ENCODE measurements at places on chromosomes 3 and 15.
A peak's percentile ranks its signal among the peaks of the same experiment; 100 is the strongest.

DNA sequence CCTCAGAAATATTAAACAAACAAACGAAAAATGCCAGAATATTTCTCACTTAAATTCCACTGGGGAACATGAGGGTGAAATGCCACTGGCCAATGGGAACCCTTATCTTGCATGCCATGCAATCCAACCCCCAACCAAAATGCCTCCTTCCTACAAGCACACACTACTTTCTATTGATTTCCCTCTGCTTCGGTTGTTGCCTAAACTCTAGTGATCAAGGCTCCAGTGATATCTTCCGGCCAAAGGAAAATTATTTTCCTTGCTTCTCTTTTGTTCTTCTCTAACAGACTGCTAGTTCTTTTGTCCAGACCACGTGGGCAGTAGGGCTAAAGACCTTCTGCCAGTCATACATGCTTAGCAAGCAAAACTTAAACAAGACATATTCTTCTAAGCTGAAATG is 115.7 kb downstream of the TMCC1 start:
- DNase-seq: no peak

DNA sequence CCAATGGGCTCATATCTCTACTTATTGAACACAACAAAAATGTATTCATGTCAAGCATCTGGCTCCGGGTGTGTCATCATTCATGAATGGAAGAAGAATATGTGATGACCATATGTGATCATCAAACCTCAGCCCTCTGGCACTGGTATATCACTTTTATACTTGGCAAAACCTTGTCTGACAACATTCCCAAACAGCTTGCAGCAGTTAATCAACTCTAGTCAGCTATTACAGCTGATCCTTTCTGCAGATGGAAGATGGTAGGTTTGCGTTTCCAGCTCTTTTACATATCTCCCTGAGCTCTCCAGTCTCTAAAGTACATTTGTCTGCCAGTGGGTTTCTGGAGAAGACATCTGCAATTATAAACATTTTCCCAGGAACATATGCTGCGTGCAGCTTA is 6.6 kb downstream of the PLSCR5 start:
- no peak for DNase-seq

DNA sequence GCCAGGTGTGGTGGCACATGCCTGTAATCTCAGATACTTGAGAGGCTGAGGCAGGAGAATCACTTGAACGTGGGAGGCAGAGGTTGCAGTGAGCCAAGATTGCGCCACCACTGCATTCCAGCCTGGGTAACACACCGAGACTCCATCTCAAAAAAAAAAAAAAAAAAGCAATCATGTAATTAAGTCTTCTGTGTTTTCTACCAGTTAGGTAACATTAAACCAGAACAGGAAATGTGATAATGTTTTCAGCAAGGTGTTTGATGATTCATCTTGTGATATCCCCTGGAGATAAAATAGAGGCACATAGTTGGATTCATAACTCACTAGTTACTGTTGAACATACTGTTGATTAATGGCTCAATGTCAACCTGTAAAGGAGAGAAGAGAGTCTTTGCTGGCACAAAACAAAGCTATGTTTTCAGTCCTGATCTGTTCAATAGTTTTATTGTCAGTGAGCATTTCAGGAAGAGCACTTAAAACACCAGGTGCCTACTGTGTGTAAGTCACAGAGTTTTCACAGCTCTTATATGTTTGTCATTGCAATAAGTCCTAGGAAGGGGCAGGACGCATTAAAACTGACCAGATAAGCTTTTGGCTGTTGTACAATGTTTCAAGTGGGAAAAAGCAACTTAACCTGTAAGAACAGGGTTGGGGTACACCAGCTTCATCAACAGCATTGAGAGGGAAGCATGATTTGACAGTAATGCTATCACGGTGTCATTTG is 19.5 kb downstream of the DNAJB11 start:
- no peak for DNase-seq

- no peak for DNase-seq
Measured at GRCh38 chr15:42491539-42492225, 741 bp upstream of the ZNF106 start.

DNA sequence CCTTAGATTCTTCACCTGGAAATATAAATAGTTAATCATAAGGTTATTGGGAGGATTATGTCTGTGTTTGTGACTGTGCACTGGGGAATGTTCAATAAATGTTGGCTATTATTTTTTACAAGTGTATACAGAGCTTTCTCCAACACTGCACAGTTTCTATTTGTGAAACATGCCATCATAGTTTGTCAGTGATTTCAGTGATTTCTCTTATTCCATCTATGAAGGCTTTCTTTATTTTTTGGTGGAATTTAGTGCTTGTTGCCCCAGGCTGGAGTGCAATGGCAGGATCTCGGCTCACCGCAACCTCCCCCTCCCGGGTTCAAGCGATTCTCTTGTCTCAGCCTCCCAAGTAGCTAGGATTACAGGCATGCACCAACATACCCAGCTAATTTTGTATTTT is 545.0 kb upstream of the GRM7 start:
- no peak for DNase-seq

DNA sequence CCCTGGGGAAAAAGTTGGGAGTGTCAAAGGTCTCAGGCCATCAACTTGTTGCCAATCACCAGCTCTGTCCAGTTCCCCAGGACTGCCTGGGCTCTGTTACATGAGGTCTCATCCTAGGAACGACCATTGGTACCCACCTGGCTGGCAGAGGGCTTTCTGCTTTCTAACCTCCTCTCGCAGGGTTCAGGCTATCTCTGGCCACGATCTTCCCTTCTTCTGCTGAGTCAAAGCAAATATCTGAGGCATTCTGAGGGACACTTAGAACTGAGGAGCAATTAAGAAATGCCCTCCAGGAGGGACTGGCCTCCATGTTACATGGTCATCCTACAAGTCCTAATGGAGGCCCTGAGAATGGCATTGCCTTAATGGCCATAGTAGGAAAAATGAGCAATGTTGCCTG is 77.4 kb downstream of the TGFBR2 start:
- no peak for DNase-seq

DNA sequence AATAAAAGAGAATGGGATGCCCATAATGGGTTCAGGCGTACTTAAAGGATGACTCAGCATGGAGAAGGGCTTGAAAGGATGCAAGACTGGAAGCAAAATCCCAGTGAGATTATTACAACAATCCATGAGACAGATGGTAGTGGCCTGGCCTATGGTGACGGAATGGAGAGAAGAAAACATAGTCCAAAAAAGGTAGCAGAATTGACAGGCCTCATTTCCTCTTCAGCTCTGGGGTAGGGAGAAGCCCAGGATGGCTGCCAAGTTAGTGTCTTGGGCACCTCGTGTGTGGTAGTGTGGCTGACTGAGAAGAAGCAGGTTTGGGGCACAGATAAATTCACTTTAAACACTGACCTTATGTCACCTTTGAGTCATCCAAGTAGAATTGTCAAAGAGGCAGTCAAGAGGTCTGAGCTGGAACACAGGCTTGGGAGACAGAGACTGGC is 18.1 kb downstream of the MB21D2 start:
- no peak for DNase-seq

DNA sequence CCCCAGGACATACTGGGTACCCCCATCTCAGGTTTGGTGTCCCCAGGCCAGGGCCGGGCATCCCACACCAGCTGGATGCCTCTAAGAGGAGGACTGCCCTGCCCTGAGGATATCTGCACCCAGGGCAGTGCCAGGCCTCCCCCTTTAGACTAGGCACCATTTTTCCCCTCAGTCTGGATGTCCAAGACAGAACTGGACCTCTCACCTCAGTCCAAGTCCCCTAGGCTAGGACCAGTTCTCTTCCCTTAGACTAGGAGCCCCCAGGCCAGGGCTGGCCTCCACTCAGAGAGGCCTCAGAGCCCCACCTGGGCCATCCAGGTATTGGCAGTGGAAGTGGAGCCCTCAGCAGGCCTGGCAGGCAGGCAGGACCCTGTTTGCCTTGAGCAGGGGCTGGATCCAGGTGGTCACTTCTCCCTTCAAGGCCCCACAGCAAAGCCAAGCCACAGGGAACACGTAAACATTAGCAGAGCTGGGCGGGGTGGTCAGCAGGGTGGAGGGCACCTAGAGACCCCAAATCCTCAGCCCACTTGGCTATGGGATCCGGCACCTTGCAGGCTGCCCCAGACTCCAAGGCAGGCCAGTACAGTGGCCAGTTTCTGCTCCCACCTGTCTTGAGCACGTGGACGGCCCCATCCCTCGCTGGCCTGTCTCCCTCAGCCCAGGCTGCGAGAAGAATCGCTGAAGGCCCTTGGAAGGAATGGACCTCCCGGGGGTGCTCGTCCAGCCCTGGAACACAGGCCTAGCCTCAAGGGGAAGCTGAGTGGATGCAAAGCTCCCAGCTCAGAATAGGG is 28.3 kb downstream of the PTH1R start:
- no peak for DNase-seq

- DNase-seq: peak; percentile 32
Measured at GRCh38 chr3:50503504-50504342, at the start of gene CACNA2D2. CACNA2D2 (minus strand) TSS chr3:50503634; CDS start chr3:50503423, 211 bp downstream.

- DNase-seq: no peak
Measured at GRCh38 chr15:51334011-51334451, 4.4 kb downstream of the CYP19A1 start.

DNA sequence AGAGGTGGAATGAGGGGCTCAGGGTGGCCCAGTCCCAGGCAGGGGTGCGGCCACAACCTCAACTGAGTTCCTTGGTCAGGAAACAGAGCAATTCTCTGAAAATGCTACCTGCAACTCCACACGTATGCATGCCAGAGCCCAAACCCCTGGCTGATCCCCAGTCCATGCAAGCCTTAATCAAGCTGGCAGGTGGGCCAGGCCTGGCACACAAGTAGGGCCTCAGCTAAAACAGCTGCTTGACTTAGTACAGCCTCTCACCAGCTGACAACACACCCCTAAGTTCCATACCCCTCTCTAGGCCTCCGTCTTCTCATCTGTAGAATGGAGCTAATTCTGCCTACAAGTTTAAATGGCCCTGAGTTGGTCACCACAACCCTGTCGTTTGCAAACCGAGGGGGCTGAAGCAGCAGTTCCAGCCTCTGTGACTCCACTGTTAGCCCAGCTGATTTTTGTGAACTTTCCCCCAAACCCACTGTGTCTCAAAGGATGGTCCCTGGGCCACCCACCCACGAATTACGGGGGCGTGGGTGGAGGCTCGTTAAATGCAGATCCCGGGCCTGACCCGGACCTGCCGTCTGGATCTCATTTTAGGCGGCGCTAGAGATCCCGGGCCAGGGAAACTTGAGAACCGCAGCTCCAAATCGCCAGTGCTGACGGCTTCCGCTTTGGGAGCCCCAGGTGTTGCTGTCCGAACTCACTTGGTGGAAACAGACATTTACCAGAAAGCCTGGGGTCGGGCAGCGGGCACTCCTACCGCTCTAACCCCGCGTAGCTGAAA is 927 bp downstream of the CHDH start:
- DNase-seq: no peak

GRCh38 chr15:59424616-59425015 is 13.4 kb upstream of the FAM81A start:
- no peak for DNase-seq

GRCh38 chr3:19547665-19548464 is 386.2 kb downstream of the EFHB start:
- DNase-seq: no peak

- DNase-seq: no peak
Measured at GRCh38 chr3:196275126-196275525, 12.4 kb downstream of the PCYT1A start.

DNA sequence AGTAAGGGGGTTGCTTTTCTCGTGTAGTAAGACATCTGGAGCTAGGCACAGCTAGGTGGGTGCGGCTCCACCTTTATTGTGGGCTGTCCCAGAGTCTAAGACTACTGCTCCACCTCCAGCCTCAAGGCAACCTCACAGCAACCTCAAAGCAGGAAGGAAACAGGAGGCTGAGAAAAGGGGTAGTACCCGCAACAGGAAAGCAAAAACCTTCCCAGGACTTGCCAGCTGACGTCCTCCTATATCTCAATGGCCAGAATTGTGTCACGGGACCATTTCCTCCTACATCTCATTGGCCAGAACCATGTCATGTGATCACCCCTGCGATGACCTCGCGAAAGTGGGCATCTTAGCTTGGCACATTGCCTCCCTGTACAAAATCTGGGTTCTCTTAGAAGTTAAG is 4.3 kb upstream of the GPR160 start:
- DNase-seq: no peak

GRCh38 chr15:44734839-44735481 is 1.4 kb upstream of the TRIM69 start:
- no peak for DNase-seq

DNA sequence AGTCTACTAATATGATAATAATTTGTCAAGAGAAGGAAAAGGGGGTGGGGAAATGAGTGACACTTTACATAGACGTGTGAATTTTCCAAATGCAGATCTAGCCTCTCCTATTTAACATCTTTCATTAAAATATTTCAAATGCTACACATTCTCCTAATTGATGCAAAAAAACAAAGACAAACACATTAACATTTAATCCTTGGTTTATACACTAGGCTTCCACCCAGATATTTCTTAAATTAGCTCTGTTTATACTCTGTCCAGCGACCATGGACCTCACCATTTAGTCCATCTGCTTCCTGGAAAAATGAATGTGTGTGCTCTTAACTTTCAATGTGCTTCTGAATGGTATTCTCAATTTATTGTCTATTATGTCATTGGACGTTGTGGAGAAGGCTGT is 409.9 kb downstream of the LSAMP start:
- no peak for DNase-seq

GRCh38 chr3:195746346-195746745 is 25.6 kb downstream of the MUC20 start:
- DNase-seq: no peak

- no peak for DNase-seq
Measured at GRCh38 chr3:73197187-73197586, 135.7 kb downstream of the EBLN2 start.

- no peak for DNase-seq
Measured at GRCh38 chr3:11001020-11001657, 8.6 kb downstream of the SLC6A1 start.

DNA sequence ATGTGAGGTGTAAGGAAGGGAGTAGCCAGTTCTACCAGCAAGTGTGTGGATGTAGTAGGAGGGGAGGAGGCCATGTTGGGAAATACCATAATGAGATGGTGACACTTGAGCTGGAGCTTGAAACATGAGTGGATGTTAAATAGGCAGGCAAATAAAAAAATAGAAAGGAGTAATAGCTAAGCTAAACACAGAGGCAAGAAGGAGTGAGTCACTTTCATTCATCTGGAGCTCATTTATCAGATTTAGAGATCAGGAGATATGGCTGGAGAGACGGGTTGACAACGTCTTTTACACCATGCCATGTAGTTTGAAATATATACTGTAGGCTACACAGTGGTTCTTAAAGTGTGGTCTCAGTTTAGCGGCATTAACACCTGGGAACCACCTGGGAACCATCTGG is 390.5 kb downstream of the DIPK2A start:
- DNase-seq: no peak

GRCh38 chr15:63231706-63232105 is 42.3 kb downstream of the RAB8B start:
- no peak for DNase-seq

DNA sequence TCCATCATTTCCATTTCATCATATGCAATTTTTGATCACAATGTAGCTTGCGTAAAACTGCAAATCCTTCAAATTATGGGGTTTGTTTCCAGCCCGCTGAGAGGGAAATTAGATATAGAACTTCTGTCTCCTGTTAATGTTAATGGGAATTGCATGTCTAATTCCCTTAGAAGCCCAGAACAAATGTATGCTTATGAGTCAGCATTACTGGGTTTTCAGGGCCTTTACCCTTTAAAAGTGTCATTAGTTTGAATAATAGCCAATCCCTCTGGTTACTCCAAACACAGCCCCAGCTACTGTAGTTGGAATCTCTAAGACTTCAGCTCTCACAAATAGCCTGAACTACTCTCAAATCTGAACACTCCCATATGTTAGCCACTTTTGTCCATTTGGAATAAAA is 439.4 kb downstream of the C3orf38 start:
- DNase-seq: no peak

- no peak for DNase-seq
Measured at GRCh38 chr3:143472731-143473523, 353.4 kb downstream of the CHST2 start.
